Caco-2 (cell line): ENCODE measurements at places on chromosomes 2 and 18. TPM values are rescaled to one million over a fixed set of nuclear protein-coding genes. Genes with fewer than 3 reads are reported as not detected.
A peak's percentile ranks its signal among the peaks of the same experiment; 100 is the strongest.

DNA sequence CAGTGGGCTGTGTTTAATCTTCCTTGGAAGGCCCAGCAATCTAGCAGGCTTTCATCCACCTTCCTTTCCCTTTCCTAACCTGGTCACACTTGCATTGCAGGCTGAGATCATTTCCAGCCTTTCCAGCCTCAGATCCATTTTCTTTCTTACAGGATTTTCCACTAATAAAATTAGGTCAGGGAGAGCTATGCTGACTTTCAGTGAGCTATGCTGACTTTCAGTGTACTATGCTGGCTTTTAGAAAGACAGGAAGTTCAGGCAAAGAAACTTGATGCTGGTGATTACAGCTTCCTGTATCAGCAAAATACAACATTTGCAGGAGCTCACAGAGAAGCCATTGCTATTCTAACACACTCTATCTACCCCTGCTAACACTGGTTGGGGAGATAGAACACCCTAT, 735.0 kb downstream of the CCDC85A start:
- no peak for DNase-seq
- no peak overlapping the region for H3K27ac ChIP-seq
- no peaks in the 10 kb centered on the region for H3K4me1 ChIP-seq
- H3K4me3 ChIP-seq = no peak overlapping the region

DNA sequence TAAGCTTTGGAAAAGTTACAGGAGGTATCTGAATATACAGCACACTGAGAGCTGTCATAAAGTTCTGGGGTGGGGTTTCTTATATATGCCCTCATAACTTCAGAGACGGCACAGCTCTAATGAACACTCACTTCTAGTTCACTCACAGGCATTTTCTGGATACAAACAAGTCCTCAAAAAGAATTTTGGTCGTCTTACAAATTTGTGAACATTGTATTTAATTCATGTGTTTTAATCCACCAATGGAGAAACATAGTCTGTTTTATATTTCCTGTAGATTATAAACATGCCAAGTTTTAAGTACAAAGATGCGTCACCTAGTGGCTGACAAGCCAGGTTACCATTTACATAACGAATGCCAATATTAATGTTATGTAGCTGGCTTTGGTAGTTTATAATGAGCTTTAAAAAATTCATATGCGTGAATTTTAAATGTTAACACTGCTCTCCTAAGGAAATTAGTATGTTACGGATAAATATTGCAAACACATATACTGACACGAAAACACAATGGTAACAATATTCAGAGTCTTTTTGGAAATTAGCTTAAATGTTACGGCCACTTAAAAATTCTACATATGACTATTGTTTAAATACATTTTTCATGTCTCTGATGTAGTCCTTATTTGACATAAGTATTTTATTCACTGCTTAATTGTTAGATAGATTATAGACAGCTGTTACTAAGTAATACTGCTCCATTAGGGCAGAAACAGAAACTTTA, 2.5 kb downstream of the COL3A1 start:
- H3K27me3 ChIP-seq = no peaks in the 10 kb centered on the region
- no peak overlapping the region for H3K4me3 ChIP-seq
- peaks cover 12% of the 10 kb centered on the region for H3K4me1 ChIP-seq
- no peak overlapping the region for H3K27ac ChIP-seq
- H3K36me3 ChIP-seq = no peaks in the 10 kb centered on the region

DNA sequence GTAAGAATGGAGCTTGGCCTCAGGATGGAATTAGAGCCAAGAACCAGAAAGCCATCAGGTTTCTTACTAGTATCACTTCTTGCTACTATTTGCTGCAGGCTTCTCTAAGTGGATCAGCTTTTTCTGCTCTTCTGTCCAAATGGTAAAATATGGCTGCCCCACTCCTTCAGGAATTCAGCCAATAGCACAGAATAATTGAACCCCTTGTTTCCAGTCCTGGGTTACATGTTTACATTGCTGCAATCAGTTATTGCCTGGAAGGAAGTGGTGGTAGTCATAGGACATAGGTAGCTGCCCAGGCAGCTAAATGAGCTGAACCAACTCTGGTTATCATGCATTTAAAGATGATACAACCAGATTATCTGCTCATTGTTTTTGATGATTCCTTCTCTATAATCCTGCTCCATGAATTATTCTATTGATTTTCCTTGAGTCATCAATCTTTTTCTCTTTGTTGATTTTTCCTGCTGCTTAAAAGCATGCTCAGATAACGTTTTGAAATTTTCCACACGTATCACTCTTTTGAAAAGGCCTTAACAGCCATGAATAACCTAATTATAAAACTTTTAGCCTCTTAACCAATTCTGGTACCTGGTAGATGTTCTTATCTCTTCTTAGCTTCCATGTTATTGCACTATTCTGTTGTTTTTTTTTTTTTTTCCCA, 12.6 kb downstream of the AGPS start:
- H3K36me3 ChIP-seq = no peaks in the 10 kb centered on the region
- H3K4me1 ChIP-seq = peaks cover 16% of the 10 kb centered on the region; the same call in 1 of the 2 replicates
- no peak overlapping the region for H3K4me3 ChIP-seq
- DNase-seq = no peak

Gene KCTD1
- 5.7 and 6.8 TPM in 2 replicates for total RNA-seq

- H3K27ac ChIP-seq = peak overlapping the region; percentile 35
- H3K4me1 ChIP-seq = peaks cover 40% of the 10 kb centered on the region
- H3K27me3 ChIP-seq = no peaks in the 10 kb centered on the region
- DNase-seq = peak; percentile 74
Observed at GRCh38 chr18:58413667-58414628, 214.9 kb downstream of the ALPK2 start.

- H3K36me3 ChIP-seq = no peaks in the 10 kb centered on the region
- H3K27ac ChIP-seq = peak overlapping the region; percentile 99
- H3K4me1 ChIP-seq = peaks cover 22% of the 10 kb centered on the region
- no peak for DNase-seq
- no peaks in the 10 kb centered on the region for H3K27me3 ChIP-seq
Observed at GRCh38 chr2:177211169-177211568, 1.4 kb upstream of the HNRNPA3 start.

Gene MERTK
- total RNA-seq = 39.2 and 42.6 TPM in 2 replicates

GRCh38 chr18:22607284-22607635, 189.5 kb upstream of the CTAGE1 start:
- no peaks in the 10 kb centered on the region for H3K4me1 ChIP-seq
- H3K27ac ChIP-seq = no peak overlapping the region
- H3K36me3 ChIP-seq = no peaks in the 10 kb centered on the region
- DNase-seq = no peak
- H3K27me3 ChIP-seq = no peaks in the 10 kb centered on the region

DNA sequence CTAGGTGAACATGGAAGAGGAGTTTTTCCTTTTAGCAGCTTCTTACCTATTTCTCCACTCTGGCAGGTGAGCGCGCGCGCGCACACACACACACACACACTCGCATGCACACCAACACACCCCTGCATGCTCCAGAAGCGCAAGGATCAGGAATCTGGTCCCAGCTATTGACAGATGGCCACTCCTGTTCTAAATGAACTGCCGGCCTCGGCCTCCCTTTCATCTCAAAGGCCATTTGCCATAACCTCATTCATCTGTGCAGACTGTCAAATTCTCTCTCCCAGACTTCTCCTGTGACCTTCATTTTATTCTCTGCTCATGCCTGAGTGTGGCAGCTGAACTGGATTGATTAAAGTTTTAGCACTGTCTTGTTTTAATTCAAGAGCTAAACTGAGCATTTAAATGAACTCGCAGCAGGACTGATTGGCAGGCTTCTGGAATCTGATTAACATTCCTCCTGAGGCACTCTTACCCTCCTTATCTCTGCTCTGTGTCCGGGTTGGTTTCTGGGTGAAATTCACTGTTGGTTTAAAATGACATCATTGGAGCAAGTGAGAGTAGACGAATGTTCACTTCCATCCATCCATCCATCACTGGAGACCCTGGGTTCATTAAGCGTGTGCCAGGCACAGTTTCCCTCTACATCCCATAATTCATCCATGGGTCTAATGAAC, 58.8 kb downstream of the FECH start:
- no peaks in the 10 kb centered on the region for H3K27me3 ChIP-seq
- H3K4me3 ChIP-seq = no peak overlapping the region
- H3K27ac ChIP-seq = peak overlapping the region; percentile 34
- H3K4me1 ChIP-seq = peaks cover 6% of the 10 kb centered on the region; the same call in 1 of the 2 replicates

DNA sequence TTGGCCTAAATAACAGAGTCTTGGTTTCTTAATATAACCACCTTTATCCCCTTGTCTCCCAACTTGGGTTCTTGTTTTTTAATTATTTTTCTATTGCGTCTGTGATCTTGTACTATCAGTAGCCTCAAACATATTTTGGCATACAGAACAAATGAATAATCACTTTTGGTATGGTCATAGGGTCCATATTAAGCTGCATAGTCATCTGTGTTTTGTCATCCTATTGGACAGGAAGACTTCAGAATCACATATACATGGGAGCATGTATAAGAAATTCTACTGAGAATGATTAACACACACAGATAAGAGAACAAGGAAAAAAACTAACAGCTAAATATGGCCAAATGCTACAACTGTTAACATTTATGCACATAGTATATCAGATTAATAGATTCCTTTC, 126.0 kb downstream of the MEP1B start:
- no peak overlapping the region for H3K4me3 ChIP-seq
- no peaks in the 10 kb centered on the region for H3K36me3 ChIP-seq
- H3K27me3 ChIP-seq = no peaks in the 10 kb centered on the region
- H3K27ac ChIP-seq = no peak overlapping the region
- H3K4me1 ChIP-seq = no peaks in the 10 kb centered on the region

Gene IL37
- 0.44 TPM in 1 of 2 replicates, not detected in the other for total RNA-seq

DNA sequence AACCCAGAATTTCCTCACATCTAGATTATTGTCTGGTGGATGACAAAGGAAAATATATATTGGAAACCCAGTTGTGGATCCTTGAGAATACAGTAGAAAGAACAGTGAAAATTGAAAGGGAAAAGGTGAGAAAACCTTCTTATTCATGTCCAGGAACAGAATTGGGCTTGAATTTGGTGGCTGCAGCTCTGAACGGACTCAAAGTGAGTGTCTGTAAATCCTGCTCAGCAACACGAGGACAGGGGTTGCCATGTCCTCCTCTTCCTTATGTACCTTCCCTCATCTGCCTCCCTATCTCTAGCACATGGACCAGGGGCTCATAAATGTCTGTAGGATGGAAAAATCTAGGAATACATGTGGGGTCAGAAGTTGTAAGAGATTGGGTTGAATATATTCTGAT, 152.2 kb downstream of the RPIA start:
- H3K4me1 ChIP-seq = no peaks in the 10 kb centered on the region
- no peaks in the 10 kb centered on the region for H3K36me3 ChIP-seq
- DNase-seq = no peak
- H3K27me3 ChIP-seq = no peaks in the 10 kb centered on the region
- no peak overlapping the region for H3K27ac ChIP-seq

GRCh38 chr2:55150834-55151233, 81.3 kb downstream of the CLHC1 start:
- no peak overlapping the region for H3K4me3 ChIP-seq
- H3K36me3 ChIP-seq = no peaks in the 10 kb centered on the region
- no peak for DNase-seq
- H3K27me3 ChIP-seq = no peaks in the 10 kb centered on the region
- H3K27ac ChIP-seq = no peak overlapping the region

DNA sequence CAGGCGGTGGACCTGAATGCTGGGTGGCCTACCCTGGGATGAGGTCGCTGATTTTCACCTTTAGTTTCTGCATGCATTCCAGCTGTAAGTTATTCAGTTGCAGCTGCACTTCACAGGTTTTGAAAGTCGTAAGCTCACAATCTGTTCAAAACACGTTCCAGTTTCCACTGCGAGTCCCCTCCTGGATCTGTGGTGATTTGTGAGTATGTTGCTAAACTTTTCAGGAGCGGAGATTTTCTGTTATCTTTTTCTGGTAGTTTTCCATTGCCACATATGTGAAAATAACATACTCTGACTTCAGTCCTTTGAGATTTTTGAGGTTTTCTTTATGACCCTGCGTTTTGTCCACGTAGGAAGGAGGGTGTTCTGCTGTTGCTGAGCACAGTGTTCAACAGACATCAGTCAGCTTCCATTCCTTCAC, 102.1 kb downstream of the SNTG2 start:
- H3K27me3 ChIP-seq = no peaks in the 10 kb centered on the region
- no peak overlapping the region for H3K27ac ChIP-seq
- H3K36me3 ChIP-seq = no peaks in the 10 kb centered on the region
- no peak for DNase-seq
